Umbilical cord (tissue), 2 donors: ENCODE measurements at places on chromosomes 12 and 14.

DNA sequence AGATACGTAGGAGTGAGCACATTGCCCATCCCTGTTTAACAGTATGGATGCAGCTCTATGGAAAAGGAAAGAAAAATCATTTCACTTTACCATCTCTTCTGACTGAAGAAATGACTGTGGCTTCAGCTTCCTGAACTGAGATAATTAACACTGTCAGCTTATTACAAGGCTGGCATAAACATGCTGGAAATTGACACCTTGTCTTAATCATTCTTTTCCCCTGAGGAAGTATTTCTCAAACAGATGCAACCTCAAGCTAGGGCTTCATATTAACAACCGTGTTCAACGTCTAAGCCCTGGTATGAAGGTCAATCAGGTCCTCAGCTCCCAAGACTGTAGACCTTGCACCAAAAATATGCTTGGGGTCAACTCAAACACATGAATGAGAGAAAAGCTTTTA lies 25.0 kb downstream of the RERG start:
- no peak for DNase-seq

DNA sequence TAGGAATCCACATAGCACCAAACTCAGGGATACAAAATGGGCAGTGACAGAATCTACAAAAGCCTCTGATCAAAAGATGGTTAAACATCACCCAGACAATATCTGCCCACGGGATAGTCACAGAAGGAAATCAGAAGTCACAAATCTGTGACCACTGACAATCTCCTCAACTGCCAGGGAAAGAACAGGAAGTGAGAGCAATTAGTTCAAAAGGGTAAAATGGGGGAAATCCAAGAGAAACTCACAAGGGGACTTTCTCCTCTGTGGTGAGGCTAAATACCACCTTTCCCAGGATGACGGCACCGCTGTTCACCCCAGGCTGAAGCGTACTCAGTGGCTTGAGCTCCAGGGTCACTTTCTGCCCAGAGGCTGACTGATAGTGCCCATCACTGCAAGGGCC lies 10.7 kb downstream of the TTC5 start:
- DNase-seq: no peak

GRCh38 chr12:7555752-7556151 lies 52.2 kb upstream of the CD163 start:
- DNase-seq: peak; percentile 22

GRCh38 chr14:96109596-96110355 lies 70.6 kb downstream of the C14orf132 start:
- no peak for DNase-seq

- peak; percentile 55 for DNase-seq
These were observed 20.7 kb downstream of the ASCL1 start for GRCh38 chr12:102977945-102978706.

- no peak for DNase-seq
These were observed 63.9 kb upstream of the GRIP1 start for GRCh38 chr12:66742508-66743367.

DNA sequence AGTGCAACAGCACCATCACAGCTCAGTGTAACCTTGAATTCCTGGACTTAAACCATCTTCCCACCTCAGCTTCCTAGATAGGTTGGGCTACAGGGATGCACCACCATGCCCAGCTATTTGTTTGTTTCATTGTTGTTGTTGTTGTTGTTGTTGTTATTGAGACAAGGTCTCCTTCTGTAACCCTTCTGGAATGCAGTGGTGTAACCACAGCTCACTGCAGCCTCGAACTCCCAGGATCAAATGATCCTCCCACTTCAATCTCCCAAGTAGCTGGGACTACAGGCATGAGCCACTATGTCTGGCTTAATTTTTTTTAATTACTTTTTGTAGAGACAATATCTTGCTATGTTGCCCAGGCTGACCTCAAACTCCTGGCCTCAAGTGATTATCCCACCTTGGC lies 1.2 kb upstream of the NEMP1 start:
- DNase-seq: no peak

DNA sequence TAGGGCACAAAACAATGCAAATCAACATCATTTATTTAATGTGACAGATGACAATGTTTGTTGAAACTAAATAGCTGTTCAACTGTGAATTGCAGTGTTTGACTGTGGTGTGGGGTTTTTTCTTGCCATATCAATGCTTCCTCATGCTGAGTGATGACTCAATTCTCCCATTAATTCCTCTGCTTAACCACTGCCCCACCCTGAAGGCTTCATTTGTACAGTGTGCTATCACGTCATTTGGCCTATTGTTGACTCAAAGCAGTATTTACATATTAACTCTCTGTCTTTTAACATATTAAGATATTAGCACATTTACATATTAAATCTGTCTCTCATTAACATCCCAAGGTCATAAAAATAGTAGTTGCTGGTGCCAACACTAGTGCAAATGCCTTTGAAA lies 164.8 kb upstream of the NRXN3 start:
- DNase-seq: no peak
